ENCODE measurements at places on chromosomes 6 and 20. TPM values are rescaled to one million over a fixed set of nuclear protein-coding genes. Genes with fewer than 3 reads are reported as not detected.

Gene NHSL1
- 56.6 TPM for total RNA-seq

Gene RIPOR2
- 2.9 TPM for total RNA-seq

Gene SLC52A3
- total RNA-seq: not detected

Gene SFTA2
- not detected for total RNA-seq

Gene NKX2-2
- not detected for total RNA-seq

Gene PKIB
- total RNA-seq: 86.4 TPM

Gene ANKRD66
- total RNA-seq: not detected

Gene PPP1R14C
- total RNA-seq: 7.3 TPM

Gene CRNKL1
- 25.8 TPM for total RNA-seq

Gene GUCA1A
- total RNA-seq: 1.3 TPM

Gene GFOD1
- total RNA-seq: 2.2 TPM

Gene SLC22A1
- 1.7 TPM for total RNA-seq

Gene PRDM13
- 0.14 TPM for total RNA-seq

Gene HCK
- not detected for total RNA-seq

DNA sequence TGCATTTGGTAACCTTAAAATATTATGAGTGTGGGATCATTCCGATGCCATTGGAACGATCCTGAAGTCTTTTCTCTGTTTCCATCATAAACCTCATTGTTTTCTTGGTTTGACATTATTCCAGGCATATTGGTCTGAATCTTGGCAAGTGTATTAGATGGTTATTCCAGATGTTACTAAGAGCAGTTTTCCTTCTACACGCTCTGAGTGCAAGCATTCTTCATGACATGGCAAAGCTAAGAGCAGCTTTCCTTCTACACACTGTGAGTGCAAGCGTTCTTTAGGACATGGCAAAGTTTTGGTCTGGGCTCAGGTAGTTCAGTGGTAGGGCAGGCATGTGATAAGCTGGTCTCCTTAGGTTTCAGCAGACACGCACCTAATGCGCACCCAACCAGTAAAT lies 53.0 kb downstream of the SMOC2 start:
- DNase-seq: no peak

- no peak for DNase-seq
Measured at GRCh38 chr6:30130179-30130679, 5.7 kb upstream of the TRIM40 start.

- DNase-seq: no peak
Measured at GRCh38 chr6:129893640-129894039, 32.5 kb upstream of the TMEM244 start.

GRCh38 chr6:86961455-86962200 lies 24.3 kb downstream of the HTR1E start:
- DNase-seq: no peak

DNA sequence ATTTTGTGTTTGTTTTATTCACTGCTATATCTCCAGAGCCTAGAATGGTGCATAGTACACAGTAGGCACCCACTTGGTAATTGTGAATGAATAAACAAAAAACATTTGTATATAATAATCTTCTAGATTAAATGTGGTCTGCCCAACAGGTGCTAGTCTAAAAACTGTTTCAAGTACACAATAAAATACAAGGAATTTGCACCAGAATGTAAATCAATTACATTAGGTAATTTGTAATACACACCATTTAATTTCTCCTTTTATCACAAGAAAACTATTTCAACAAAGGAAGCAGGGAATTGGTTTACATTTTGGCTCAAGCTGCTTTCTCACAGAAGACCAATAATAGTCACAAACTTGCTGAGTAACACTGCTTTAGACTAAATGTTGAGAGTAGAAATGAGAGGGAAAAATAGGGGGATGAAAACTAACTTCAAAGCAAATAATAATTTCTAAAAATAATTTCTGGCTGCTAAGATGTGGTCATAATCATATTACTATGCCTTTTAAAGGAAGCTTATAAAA lies 22.1 kb downstream of the RUNX2 start:
- DNase-seq: no peak

GRCh38 chr6:169235286-169235685 lies 18.4 kb downstream of the THBS2 start:
- no peak for DNase-seq

DNA sequence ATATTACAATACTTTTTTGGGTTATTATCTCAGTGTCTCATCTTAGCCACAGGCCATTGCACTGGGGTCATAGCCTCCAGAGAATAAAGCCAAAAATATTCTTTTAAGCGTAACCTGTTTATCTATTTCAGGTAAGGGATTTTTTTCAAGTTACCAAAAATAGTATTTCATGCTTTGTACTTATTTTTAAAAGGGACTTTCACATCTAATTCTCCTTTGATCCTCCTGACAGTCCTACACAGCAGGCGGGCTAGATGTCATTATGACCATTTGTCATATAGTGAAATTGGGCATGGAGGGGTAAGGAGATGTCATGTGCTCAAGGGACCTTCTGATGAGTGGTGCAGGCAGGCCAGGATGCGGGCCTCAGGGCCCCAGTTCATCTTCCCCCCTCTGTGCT lies 68.9 kb downstream of the TBC1D7 start:
- DNase-seq: no peak

DNA sequence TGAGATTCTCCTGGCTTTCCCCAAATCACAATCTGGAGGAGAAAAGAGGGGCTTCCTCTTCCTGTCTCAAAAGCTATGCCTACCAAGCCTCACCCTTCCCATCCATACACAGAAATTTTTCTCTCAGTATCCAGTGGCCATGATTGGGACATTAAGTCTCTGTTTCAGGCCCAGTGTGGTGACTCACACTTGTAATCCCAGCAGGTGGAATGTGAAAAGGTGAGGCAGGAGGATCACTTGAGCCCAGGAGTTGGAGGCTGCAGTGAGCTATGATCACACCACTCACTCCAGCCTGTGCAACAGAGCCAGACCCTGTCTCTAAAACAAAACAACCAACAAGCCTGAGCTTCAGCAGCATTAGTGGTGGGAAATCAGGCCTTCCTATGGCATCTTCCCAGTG lies 210.0 kb downstream of the OGFRL1 start:
- no peak for DNase-seq

DNA sequence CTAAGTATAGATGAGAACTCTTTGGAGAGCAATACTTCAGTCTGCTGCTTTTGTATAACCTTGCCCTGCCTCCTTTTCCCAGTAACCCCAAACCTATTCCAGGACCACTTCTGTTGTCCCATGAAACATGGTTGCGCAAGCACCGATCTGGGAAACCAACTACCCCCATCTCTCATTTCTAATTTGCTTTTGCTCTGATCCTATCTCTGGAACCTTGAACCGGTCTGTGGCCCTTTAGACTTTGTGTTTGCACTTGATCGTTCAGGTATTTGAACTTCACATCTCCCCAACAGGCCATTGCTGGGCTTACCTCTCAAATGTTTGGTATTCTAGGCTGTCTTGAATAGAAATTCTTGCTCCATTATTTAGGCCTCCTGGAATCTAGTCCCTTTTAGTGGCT lies 25.0 kb downstream of the L3MBTL3 start:
- DNase-seq: no peak

GRCh38 chr6:134419716-134420115 lies 101.8 kb upstream of the SGK1 start:
- no peak for DNase-seq

DNA sequence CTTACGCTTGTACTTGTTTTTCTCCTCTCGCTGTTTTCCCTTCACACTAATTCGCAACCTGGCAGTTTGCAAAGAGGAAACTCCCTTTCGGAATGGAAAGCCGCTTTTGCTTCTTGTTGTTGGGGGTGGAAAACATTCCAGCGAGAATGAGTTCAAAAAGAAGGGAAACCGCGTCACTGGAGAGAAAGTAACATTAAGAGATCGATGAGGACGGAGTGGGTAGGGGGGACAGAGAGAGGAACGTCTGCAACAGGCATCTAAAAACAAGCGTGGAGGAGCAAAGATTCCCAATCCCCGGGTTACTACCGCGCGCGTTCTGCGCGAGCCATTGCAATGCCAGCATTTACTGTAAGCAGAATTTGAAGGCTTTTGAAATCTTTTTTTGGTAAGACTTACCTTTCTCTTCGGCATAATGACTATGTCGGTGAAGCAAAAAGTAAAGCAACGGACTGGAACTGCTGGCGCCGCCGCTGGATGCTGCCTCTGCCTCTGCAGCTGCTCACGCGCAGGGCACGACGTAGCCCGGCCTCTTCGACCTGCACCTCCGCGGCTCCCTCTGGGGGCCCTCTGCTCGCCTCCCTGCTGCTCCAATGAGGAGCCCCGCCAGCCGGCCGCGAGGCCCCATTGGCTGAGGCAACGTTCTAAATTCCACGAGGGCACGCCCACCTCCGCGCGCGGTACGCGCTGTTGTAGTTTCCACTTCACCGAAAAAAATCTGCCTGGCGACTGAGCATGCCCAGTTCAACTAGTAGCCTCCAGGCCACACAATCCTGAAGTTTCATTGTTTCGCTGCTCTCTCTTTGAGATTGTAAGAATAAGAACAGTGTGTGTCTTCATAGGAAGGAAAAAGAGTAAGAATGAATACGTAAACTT lies at the start of gene HMGN3:
Gene HMGN3 (minus strand): TSS at position 533 of the 873 bp plus-strand sequence.
- peak; percentile 90 for DNase-seq

- no peak for DNase-seq
Measured at GRCh38 chr6:89082486-89082891, 1.9 kb downstream of the PNRC1 start.

DNA sequence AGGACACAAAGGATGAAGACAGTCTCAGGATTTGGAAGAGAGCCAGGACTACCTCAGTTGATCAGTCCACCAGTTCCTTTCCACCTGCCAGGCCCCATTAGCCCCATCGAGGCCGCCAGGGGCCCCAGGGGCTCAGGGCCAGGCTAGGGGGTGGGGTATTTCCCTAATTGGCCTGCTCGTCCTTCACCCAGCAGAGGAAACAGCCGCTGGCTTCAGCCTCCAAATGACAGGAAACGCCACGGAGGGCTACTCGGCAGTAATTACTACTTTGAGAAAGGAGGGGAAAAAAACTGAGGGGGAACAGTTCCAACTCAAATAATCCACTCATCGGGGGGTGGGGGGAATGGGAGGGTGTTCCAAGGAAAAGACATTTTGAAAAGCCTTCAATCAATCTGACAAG lies 42.7 kb downstream of the MAFB start:
- no peak for DNase-seq

- DNase-seq: no peak
Measured at GRCh38 chr6:149925253-149925973, 2.5 kb upstream of the RAET1G start.

DNA sequence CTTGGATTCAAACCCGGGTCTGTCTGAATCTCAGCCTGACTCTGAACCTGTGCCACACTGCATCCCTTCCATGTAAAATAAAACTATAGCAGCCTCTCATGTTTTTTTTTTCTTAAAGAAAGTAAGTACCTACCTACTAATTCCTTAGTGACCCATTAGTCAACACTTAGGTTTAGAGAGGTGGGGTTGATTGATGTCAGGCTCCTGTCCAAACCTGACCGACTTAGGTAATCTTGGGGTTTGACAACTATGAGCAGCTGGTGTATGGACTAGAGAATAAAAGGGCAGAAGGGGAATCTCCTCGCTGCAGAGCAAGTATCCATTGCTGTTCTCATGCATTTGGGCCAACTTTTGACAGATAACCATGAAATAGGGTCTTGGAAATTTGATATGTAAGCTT lies 6.5 kb downstream of the NKAIN2 start:
- no peak for DNase-seq

DNA sequence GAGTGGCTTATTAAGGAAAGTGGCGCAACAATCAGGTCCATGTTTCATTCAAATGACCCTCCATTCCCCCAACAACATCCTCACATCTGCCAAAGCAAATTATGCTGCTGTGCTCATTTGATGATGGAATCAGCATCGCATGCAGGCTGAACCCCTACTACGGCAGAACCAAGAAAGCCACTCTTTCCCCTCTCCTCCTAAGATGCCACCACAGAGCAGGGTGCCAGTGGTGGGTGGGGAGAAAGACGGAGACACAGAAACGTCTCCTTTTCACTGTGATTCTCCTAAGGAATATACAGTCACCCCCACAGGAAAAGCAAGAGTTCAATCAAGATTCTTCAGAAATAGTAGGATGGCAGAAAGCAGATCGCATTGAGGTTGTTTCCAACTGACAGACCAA lies 17.1 kb downstream of the HEBP2 start:
- no peak for DNase-seq

- no peak for DNase-seq
Measured at GRCh38 chr6:19979986-19980385, 142.8 kb downstream of the ID4 start.

- no peak for DNase-seq
Measured at GRCh38 chr20:41643504-41643938, 25.3 kb upstream of the CHD6 start.

- DNase-seq: no peak
Measured at GRCh38 chr6:57305761-57306160, 11.7 kb upstream of the PRIM2 start.

- no peak for DNase-seq
Measured at GRCh38 chr20:40663991-40664880, 24.8 kb downstream of the MAFB start.

DNA sequence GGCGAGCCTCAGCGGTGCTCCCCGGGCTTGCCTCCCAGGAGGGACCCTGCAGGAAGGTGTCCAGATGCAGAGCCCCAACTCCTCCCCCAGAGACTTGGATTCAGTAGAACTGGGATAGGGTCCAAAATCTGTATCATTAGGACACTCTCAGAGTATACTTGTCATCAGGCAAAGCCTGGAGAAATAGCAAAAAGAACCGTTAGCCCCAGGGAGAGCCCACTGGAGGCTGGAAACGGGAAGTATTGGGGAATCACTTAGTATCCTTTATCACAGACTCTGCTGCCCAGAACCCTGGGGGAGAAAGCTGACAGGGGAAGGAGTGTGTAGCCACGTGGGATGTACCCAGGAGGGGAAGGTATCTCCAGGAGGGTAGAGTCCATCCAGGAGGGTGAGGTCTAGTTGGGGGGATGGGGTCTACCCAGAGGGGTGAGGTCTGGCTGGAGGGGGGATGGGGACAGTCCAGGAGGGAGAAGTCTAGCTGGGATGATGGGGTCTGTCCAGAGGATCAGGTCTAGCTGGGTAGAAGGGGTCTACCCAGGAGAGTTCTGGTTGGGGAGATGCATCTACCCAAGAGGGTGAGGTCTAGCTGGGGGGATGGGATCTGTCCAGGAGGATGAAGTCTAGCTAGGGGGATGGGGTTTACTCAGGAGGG lies 107.2 kb downstream of the LY86 start:
- no peak for DNase-seq

Data from neural crest cell (in vitro differentiated cells).